ENCODE measurements at places on chromosomes 7 and 10.

GRCh38 chr7:107836237-107837144 lies 33.5 kb upstream of the SLC26A3 start:
- no peak for DNase-seq

GRCh38 chr10:117896517-117896916 lies 150.2 kb downstream of the RAB11FIP2 start:
- no peak for DNase-seq

- DNase-seq = no peak
Measured at GRCh38 chr10:88687853-88688467, 18.1 kb upstream of the LIPK start.

- DNase-seq = no peak
Measured at GRCh38 chr7:21317966-21318915, 109.6 kb upstream of the SP4 start.

DNA sequence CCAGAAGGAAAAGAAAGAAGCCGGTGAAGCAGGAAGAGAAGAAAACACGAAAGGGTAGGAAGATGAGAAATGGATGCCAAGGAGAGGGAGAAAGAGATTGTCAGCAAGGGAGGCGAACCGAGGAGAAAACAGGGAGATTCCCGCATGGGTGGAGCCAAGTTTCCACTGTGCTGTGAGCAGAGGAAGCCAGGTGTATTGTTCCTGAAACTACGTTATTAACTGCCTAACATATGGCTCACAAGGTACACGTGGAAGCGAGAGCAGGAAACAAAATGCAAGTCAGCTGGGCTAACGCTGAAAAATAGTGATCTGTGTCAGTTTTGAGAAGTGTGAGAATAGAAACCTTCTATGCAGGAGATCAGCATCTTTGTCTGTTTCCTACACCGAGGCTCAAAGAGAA lies 20.4 kb upstream of the HIPK2 start:
- no peak for DNase-seq

- DNase-seq = no peak
Measured at GRCh38 chr7:105580022-105580740, 1.1 kb downstream of the EFCAB10 start.

All from activated T-cell treated with anti-CD3 and anti-CD28 coated beads for 1 hour (primary cell).